ENCODE measurements at places on chromosomes 11 and 22.

- ATAC-seq = no peak
These were observed 4.2 kb upstream of the DPF2 start for GRCh38 chr11:65329478-65329877.

DNA sequence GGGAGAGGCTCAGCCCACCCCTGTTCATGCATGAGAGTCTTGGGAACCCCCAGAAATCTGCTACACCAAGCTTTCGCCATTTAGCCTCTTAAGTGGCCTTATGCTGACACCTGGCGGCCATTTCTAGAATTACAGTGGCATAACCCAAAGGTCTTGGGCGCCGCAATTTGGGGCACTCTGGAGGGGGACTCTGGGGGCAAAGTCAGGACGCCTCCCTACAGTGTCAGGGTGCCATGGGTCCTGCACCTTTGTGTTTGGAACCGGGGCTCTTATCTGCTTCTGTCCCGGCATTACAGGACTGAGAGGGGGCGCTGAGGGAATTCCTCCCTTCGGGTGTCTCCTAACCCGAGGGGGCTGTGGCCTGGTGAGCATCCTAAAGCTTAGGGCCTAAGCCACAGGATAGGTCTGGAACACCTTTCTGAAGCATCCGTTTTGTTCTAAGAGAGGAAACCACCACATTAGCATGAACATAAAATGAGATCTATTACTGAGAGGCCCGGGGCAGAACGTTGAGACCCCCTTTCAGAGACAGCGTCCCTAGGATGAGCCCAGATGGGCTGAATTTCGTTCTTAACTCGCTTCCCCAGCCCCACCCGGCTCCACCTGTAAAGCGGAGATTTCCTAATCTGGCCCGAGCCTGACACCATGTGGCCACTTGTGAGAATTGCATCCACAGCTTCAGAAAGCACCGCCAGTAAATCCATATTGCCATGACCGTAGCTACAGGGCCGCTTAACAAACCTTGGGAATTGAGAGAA lies 9.3 kb downstream of the INS start:
- peak; percentile 59 for ATAC-seq

- no peak for ATAC-seq
These were observed 64.7 kb upstream of the CD5 start for GRCh38 chr11:61037441-61038093.

DNA sequence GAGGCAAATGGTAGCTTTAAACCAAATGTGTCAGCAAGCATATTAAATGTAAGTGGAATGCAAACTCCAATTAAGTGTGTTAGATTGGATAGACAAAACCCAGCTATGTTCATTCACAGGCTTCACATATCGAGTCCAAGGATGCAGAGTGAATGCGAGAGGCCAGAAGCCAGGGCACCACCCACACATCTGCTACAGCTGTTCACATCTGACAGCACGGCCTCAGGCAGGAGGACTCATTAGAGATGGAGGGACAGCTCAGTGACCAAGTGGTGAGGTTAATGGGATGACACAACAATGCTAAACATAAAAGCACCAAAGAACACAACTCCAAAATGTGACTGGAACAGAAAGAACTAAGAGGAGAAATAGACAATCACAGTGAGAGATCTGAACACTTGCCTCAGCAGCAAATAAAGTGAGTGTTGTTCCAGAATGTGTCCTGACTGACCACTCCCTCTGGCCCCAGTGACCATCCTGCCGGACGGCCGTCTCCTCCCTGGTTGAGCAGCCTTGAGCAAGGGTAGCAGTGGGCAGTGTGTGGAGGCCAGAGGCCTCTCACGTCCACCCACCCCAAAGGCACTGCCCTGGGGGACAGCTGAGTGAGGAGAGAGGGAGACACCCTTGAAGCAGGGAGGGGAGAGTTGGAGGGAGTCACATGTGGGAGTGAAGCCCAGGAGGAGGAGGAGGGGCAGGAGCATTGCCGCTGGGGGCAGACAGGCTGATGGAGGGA lies 23.8 kb downstream of the ALG12 start:
- no peak for ATAC-seq
